ENCODE measurements at places on chromosomes 7 and 10.
A peak's percentile ranks its signal among the peaks of the same experiment; 100 is the strongest.

DNA sequence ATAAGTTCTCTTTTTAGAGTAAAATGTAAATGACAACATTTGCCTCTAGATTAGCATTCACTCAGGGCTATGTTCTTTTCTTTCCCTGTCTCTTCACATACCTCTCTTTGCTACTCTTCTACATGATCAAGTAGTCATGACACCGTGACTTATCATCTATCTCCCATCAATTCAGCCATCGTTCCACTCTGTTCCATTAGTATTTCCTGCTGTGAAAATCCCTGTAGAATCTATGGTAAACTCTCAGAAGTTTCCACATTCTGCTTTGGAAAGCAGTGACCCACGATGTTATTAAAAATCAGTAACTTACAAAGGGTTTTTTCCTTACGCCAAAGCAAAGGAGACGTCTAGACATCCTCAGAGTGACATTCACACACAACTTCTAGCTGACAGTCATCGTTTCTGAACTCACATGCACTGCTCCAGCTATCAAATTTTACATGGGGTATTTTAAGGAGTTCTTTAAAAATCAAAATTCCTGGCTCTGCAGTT, 135.6 kb downstream of the SEMA3C start:
- DNase-seq, result no peak

DNA sequence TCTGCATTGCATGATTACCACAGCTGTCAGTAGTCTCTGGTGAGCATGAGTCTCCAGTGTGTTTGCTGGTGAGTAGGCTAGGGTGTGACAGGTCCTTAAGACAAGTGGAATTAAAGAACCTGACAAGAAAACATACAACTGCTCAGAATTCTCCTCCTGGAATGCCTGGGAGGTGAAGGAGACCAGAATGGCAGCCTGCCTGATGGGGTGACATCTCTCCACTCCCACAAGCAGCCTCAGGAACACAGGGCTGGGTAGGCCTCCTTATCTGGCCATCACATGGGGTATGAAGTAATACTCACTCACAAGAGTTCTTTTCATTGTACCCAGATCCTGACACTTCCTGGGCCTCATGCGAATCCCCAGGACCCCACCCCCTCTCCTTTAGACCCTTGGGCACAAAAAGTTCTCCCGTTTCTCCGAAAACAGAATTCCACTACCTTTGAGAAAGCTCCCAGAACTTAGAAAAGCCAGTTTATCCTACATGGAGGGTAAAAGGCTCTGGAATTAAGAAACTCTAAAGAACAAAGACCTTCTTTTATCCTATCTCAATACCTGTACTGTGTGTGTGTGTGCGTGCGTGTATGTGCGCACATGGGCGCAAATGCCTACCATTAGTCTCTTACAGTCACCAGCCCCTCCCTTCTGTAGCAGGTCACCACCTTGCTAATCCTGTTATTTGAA, 33.4 kb upstream of the C1GALT1 start:
- no peak for DNase-seq

- no peak for DNase-seq
Measured at GRCh38 chr10:19847321-19847720, 31.1 kb downstream of the PLXDC2 start.

DNA sequence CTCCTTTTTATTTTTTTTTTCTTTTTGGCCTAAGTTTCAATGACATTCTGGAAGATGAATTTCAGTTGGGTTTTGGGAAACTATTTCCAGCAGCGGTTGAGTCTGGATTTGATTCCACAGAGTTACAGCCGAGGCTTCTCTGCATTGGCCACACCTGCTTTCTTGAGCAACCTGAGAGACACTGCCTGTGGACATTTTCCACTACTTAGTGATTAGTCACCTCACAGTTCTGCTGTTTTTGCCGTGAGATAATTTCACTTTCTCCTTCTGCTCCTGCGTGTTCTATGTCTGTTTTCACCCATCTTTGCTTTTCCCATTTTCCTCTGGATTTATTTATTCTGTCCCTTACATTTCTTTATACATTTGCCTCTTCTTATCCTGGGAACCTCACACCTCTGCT, 243.0 kb downstream of the BICC1 start:
- peak; percentile 59 for DNase-seq

DNA sequence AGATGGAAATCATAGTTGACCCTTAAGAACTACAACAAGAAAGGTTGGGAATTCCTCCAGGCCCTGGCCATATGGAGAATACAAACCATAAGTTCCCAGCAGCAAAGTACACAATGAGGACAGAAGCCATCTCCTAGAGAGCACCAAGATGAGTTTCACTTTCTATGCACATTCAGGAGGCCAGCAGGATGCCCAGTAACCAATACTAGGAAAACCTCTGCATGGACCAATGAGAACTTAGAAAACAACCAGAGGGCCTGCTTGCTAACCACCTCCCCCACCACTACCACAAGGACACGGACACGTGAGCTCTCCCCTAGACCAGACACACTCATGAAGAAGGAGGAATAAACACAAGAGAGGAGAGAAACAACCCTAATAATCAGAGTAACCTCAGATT, 56.3 kb downstream of the IFIT5 start:
- DNase-seq, result no peak

DNA sequence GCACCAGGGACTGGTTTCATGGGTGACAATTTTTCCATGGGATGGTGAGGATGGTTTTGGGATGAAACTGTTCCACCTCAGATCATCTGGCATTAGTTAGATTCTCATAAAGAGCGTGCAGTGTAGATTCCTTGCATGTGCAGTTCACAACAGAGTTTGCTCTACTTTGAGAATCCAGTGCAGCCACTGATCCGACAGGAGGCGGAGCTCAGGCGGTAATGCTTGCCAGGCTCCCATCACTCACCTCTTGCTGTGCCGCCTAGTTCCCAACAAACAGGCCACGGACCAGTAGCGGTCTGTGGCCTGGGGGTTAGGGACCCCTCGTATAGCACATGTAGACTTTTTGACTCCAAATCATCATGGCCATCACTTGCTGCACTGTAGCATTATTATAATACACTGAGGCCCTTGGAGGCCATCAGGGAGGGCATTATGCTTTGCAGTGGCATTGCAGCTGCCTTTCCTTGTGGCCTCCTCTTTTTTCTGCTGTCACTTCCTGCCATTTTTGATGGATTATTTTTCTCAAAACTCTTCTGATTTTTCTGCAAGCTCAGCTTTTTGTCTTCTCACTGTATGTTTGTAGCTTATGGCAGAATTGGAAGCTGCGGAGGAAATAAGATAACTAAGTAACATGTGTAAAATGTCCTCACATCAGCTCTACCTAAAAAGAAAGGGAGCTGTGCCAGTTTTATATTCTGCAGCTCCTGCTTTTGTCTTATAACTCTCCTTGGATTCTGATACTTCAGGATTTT, 18.5 kb downstream of the CSGALNACT2 start:
- DNase-seq, result no peak

DNA sequence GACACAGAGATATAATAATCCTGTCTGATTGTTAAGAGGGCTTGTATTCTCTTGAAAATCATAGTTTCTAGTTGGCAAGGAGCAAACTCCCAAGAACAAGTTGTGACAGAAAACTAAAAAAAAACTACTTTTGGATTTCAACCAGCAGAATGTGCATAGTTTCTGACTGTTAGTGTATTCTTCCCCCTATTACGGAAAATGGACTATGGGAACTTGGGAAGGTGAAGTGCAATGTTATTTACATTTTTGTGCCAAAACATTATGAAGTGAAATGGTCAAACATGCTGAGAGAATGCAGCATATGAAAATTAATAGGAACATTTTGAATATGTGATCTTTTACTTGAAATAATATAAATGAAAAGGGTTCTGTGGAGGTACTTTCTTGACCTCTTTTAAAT, 660.8 kb downstream of the SUGCT start:
- no peak for DNase-seq

GRCh38 chr10:72426986-72427385, 72.3 kb upstream of the DNAJB12 start:
- DNase-seq, result no peak

GRCh38 chr10:79982861-79983260, 34.0 kb upstream of the SFTPD start:
- DNase-seq, result no peak

- DNase-seq, result no peak
Measured at GRCh38 chr10:48838834-48839233, 100.8 kb downstream of the LRRC18 start.

DNA sequence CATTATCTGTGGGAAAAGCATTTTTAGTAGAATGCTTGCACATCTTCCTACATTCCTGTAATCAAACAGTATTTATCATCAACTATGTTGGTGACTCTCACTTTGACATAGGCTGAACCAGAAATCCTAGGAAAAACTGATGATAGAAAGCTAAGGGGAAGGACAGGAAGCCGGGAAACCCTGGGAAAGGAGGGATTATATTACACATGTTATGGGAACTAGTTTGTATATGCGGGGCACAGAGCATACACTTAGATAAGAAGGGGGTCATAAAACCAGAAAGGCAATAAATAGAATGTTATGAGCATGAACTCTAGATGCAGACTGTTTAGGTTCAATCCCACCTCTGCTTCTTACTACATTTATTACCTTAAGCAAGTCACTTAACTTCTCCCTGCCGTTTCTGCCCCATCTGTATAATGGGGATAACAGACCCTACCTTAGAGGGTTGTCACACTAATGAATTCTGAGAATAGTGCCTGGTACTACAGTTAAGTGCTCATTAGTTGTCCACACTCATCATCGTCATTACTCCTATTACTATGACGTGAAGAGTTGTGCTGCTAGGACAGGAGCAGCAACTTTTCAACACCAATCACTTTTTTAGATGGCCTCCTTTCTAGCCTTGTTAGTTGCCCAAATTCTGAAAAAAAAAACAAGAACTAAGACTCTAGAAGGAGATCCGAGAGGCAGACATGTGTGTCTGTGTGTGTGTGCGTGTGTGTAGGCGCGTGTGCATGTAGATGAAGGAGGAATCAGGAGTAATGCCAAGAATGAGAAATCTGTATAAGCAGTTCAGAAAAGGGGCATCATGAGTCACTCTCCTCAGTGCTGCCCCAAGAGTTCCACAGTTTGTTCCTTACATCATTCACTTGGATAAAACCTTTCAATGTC, 52.2 kb downstream of the KMT2C start:
- no peak for DNase-seq

DNA sequence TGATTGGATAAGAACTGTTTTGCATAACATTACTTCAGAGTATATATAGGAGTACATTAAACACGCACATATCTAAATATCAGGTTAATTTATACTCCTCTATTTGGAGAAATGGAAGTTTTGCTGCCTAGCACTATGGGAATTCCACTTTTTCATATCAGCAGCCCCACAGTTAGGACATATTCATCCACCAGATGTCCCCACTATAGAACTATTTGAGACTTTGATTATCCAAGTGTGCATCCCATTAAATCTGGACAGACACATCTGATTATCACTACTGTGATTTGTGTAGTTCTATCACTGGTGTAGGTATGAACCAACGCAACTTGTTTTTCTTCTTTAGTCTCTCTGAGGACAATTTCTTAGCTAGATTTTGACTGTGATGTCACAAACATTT, 345.7 kb downstream of the THSD7A start:
- DNase-seq, result no peak

- no peak for DNase-seq
Measured at GRCh38 chr10:78769526-78769925, 299.2 kb upstream of the ZMIZ1 start.

GRCh38 chr10:27312854-27313253, 72.3 kb upstream of the ACBD5 start:
- DNase-seq, result no peak

DNA sequence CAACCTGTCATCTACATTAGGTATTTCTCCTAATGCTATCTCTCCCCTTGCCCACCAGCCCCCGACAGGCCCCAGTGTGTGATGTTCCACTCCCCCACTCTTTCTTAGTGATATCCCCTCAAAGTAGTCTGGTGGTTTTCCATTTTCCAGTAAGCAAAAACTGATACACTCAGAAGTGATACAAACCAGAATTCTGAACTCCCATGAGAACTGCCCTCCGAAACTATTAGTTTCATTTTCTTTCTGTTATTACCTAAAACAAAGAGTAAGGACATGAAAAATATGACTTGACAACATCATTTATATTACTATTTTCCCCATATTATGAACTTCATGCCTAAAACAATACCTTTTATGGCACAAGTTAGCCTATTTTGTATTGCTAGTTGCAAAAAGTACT, 175.0 kb downstream of the OTUD1 start:
- DNase-seq, result no peak

GRCh38 chr7:142647749-142648148, 101.5 kb upstream of the PRSS1 start:
- DNase-seq, result no peak

DNA sequence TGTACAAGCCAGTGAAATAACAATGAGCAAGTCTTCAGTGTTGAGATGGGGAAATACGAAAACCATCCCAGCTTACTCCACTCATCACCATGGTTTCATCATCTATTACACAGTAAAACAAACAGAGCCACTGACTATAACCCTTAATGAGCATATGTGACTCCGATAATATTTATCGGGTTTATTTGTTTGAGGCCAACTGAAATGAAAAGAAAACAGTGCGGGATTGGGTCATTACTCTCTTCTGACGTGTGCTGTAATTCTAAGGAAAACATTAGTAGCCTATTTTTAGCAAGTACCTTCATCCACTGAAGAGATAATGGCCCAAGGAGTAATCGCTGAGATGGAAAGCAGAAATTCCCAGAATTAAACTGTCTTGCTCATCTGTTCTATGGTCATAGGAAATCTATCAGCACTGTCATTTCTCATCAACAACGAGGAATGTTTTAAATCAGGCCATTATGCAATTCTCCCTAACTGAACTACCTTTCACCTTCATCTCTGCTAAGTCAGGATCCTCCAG, 716.5 kb downstream of the INHBA start:
- DNase-seq, result no peak

GRCh38 chr7:112383671-112384417, 66.4 kb upstream of the IFRD1 start:
- no peak for DNase-seq

- DNase-seq, result no peak
Measured at GRCh38 chr10:113895018-113895417, 40.6 kb downstream of the NHLRC2 start.

GRCh38 chr10:119754936-119755335, 29.1 kb downstream of the INPP5F start:
- DNase-seq, result no peak

GRCh38 chr7:35424869-35425495, 171.1 kb upstream of the TBX20 start:
- no peak for DNase-seq

- DNase-seq, result no peak
Measured at GRCh38 chr10:104049504-104050250, 36.0 kb downstream of the COL17A1 start.

- DNase-seq, result no peak
Measured at GRCh38 chr7:42567051-42567450, 330.0 kb upstream of the GLI3 start.

- DNase-seq, result no peak
Measured at GRCh38 chr10:59876695-59877094, 29.7 kb downstream of the CCDC6 start.

- no peak for DNase-seq
Measured at GRCh38 chr7:135459076-135459475, 50.8 kb downstream of the CNOT4 start.

Data from lower leg skin (tissue), 4 donors.